ENCODE measurements at places on chromosomes 3 and 15.

DNA sequence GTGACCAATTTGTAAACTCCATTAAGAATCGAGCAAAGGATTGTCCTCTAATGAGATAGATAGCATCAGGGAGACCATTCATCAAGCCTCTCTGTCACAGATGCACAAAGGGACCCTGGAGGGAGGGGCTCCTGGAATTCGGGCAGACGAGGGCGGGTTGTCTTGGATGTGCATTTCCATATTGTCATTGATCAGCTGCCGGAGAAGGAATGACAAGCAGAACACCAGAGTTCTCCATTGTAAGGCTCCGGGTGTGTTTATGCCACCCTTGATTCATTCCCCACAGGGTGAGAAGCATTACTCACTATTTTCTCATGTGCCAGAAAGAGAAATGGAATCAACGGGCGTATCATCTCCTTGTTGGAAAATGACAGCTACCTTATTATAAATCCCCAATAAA, 167.5 kb downstream of the EBLN2 start:
- DNase-seq, result no peak

GRCh38 chr3:13234666-13235065, 161.4 kb upstream of the IQSEC1 start:
- DNase-seq, result no peak

DNA sequence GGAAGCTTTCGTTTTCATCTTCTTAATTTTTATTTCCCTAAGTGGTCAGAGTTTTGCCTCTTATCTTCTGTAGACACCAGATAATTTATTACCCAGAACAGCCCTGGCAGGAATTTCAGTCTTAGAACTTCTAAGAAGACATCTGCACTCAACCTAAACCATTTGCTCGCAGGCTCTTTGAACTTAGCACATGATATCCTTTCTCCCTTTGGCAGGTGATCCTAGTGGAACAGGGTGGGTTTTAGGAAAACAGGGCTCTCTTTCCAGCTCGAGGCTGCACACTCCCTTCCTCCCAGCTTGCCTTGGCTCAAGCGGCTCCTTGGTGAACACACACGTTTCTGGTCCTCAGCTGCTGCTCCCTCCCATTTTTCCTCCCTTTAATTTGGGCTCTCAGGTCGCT, 116.5 kb downstream of the THSD4 start:
- no peak for DNase-seq

- DNase-seq, result no peak
Measured at GRCh38 chr3:176302271-176302670, 895.0 kb downstream of the TBL1XR1 start.

DNA sequence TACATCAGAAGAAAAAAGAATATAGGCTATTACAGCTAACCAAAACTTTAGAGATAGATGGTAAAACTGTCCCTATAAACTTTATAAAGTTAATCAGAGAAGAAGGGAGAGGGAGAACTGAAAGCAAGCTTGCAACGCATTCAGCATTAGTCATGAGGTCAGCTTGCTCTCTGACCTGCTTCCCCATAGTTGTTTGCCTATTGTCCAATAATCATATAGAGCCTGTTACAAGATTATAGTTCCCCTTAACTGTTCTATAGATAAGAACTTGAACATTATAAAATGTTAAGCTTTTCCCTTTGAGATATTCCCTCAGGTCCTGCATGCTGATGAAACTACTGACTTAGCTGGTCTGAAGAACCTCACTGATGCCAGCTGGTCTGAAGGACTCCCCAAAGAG, 74.5 kb downstream of the CPNE4 start:
- no peak for DNase-seq

DNA sequence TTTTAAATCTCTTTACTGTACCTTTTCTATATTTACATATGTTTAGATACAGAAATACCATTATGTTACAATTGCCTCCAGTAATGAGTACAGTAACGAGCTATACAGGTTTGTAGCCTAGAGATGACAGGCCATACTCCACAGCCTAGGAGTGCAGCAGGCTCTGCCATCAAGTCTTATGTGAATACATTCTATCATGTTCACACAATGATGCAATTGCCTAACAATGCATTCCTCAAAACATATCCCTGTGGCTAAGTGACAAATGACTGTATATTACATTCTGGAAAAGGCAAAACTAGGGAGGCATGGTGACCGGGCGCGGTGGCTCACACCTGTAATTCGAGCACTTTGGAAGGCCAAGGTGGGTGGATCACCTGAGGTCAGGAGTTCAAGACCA, 192.4 kb upstream of the IGF1R start:
- DNase-seq, result no peak

DNA sequence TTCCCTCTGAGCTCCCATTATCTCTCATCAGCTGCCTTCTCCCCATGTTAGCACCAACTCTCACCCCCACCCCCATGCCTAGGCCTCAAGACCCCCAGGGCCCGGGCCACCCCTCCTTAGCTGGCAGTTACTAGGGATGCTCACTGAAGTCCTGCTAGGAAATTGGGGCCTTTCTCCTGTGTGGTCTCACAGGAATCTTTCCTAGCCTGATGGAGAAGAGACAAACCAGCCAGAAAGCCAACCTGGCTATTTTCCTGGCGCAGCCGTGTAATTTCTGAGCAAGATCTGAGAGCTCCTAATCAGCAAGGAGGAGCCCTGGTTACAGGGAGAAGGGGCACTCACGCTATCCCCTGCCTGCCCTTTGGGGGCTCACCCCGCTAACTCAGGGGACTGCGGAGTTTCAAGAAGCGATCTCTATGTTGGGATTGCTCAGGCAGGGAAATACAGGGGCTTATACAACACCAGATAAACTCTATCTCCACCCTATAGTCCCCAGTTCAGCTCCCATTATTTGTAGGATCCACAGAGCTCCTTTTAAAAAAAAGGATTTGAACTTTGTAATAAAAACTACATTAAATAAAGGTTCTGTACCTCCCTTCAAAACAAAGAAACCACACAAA, 25.2 kb downstream of the NR2F2 start:
- DNase-seq, result no peak

- no peak for DNase-seq
Measured at GRCh38 chr15:25186411-25186810, 231.6 kb downstream of the SNRPN start.

DNA sequence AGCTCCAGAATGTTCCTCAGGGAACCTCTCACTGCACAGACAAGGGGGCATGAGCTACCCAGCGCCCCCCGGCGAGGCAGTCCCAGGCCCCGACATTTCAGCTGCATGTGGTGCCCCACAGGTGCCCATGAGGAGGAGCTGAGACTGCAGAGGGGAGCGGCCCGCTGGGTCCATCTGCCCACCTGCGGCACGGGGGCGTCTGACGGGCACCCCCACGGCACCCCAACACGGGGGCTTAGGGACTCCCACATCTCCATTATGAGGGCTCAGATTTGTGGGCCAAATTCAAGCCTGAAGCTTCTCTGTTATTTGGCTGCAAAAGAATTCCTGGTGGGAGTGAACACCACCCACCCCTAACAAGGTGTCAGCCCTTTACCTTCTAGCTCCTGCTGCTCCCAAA, 258.4 kb downstream of the UACA start:
- no peak for DNase-seq

GRCh38 chr3:195885036-195885891, 23.1 kb downstream of the TNK2 start:
- DNase-seq, result no peak

GRCh38 chr15:50231761-50232160, 33.8 kb downstream of the HDC start:
- DNase-seq, result no peak

- no peak for DNase-seq
Measured at GRCh38 chr15:70017025-70017424, 80.7 kb downstream of the TLE3 start.

- DNase-seq, result no peak
Measured at GRCh38 chr3:58357402-58357801, 24.7 kb downstream of the PXK start.

GRCh38 chr3:194368918-194369317, 625 bp downstream of the LRRC15 start:
- DNase-seq, result no peak

DNA sequence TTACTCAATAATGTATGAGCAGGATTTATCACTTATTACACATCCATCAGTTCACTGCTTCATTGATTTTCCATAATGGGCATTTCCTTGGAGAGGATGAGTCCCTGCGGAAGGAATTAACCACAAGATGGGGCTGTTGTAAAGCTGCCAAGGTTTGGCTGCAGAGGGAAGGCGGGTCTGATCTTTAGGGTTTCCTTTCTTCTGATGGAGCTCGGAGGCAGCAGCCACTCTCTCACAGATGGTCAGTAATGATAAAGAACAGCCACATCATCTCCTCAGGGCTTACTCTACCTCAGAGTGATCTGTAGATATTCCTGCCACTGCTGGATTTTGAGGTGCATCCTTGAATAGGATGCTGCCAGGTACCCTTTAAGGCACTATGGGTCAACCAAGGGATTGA, 115.2 kb downstream of the USP13 start:
- DNase-seq, result no peak

GRCh38 chr3:100754563-100755334, 45.5 kb downstream of the TFG start:
- no peak for DNase-seq

- DNase-seq, result no peak
Measured at GRCh38 chr15:70633103-70633831, 130.1 kb downstream of the UACA start.

GRCh38 chr3:38297947-38298711, 16.0 kb downstream of the SLC22A14 start:
- no peak for DNase-seq

- DNase-seq, result no peak
Measured at GRCh38 chr3:22861426-22861825, 341.7 kb upstream of the UBE2E2 start.

DNA sequence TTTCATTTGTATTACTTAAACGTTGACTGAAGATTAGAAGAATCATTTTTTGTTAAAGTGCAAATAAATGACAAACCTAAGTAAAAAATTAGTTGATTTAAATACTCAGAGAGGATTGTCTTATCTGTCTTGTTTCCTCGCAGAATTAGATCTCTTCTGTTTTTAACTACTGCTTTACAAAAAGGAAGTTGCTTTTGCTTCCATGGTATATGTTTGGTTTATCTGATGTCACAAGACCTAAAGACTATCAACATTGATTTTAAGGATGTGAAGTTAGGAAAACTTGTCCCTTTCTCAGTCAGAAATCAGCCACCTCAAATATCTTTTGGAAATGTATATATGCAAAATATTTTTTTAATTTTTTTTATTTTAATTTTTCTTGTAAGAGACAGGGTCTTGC, 28.7 kb downstream of the GPR171 start:
- no peak for DNase-seq

GRCh38 chr15:87638554-87639083, 617.9 kb downstream of the NTRK3 start:
- DNase-seq, result no peak

GRCh38 chr3:49642708-49643145, 31.4 kb upstream of the APEH start:
- no peak for DNase-seq

GRCh38 chr3:39146083-39146501, 7.3 kb downstream of the CSRNP1 start:
- DNase-seq, result no peak

DNA sequence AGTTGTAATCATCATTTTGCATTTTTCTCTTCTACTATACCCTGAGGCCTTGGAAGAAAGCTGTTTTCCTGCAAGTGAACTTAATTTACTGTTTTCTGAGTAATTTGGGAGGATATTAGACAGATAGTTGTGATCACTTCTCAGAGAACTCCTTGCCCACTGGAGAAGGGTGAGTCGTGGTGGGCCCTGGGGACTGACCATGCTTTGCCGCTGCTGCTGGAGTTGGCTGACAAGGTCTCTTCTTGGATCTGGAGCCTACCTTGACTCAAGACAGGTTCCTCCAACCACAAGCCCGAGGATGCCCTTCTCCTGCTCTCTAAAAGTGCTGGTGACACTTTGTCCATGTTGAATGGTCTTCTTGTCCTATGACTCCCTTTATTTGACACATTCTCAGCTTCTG, 68.4 kb downstream of the KCNAB1 start:
- DNase-seq, result no peak

DNA sequence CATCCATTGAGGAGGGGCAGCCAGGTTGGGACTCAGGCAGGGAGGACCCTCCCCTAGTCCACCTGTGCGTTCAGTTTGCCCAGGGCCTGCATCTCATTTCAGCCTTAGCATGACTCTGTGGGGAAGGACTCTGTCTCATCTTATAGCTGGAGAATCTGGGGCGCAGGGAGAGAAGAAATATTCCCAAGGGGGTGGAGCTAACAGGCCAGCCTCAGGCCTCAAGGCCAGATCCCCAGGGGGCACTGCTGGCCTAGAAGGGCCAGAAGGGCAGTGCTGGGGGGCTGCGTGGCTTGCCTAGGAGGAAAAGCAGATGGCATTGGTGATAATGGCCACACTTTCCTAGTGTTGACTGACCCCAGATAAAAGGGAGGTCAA, 10.9 kb downstream of the AMOTL2 start:
- DNase-seq, result no peak

GRCh38 chr3:126487151-126487771, 11.6 kb upstream of the ZXDC start:
- no peak for DNase-seq

GRCh38 chr15:29888646-29889045, 66.4 kb upstream of the TJP1 start:
- no peak for DNase-seq

- DNase-seq, result no peak
Measured at GRCh38 chr3:128590948-128591347, 59.7 kb downstream of the RPN1 start.

DNA sequence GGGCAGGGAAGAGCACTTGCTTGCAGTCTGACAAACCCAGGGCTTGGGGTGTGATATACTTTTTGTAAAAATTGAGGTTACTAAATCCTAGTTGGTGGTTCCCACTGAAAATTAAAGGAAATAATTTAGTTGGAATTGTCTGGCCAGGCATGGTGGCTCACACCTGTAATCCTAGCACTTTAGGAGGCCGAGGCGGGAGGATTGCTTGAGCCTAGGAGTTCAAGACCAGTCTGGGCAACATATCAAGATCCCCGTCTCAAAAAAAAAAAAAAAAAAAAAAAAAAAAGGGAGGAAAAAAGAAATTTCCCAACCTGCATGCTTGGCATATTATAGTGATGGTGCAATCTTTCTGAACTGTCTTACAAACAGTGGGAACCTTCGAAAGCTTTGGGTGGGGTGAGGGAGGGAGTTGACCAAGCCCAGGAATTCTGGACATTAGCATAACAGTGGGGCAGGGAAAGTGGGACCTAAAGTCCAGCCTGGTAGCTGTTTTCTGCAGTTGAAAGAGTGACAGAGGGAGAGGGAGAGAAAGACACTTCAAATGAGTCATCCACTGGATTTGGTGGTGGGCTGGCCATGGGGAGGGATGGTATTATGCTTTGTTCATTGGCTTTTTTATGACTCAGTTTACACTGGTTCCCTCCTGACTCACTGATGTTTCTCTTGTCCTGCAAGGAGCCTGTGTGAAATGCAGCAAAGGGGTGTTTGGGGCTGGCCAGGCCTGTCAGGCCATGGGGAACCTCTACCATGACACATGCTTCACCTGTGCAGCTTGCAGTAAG, 41.1 kb downstream of the LIMD1 start:
- DNase-seq, result no peak

DNA sequence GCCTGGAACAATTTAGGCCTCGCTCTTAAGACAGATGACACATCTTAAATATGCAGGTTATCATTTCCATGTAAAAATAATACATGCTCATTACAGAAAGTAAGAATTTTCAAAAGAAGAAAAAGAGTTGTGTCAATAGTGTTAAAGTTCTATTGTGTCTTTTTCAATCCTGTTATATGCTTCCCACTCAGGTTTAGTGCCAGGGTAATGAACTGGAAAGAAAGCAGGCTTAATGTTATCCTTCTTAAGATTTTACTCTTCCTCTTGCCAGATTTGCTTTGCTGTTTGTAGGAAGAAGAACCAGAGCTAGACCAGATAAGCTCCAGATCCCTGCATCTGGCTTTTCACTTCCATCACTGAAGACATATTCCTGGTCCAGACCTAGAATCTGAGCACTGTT, 128.6 kb downstream of the TPRG1 start:
- no peak for DNase-seq

All from CD4-positive, alpha-beta memory T cell (primary cell).